Testis (tissue), 5 donors: ENCODE measurements at places on chromosomes 3 and 15. TPM values are rescaled to one million over a fixed set of nuclear protein-coding genes. Genes with fewer than 3 reads are reported as not detected.

Gene NPAP1
- 5.3 TPM for polyA plus RNA-seq

Gene MYLK
- polyA plus RNA-seq, result 151 TPM

DNA sequence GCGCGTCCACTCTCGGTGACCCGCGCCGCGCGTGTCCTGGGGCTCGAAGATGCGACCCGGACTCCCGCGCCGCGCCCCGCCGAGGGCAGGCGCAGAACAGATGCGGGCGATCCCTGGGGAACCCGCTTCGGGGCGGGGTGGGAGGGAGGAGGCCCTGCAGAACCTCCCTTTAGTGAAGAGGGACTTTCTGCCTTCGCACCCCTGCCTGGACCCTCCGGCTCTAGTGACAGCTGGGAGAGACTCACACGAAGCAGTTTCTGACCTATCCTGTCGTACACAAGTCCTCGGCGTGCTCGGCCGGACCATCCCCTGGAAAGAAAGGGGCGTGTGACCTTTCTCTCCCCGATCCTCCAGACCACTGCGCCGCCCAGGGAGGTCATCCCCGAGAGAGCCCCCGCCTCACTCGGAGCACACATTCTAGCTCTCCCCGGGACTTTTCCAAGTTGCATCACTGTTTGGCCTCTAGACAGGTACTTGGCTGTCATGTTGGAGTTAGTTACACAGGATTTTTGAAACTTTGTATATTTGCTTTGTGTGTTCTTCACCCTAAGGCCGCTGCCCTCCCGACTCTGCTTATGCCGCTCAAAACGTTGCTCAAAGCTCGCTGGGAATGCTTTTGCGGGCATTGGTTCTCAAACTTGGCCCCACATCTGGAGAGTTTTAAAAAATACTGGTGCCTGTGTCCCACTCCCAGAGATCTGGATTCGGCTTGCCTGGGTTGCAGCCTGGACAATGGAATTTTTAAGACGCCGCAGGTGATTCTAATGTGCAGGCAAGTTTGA is 582 bp downstream of the CGNL1 start:
- DNase-seq, result peak; percentile 59

GRCh38 chr3:87901141-87901540 is 157.7 kb downstream of the CGGBP1 start:
- DNase-seq, result no peak

DNA sequence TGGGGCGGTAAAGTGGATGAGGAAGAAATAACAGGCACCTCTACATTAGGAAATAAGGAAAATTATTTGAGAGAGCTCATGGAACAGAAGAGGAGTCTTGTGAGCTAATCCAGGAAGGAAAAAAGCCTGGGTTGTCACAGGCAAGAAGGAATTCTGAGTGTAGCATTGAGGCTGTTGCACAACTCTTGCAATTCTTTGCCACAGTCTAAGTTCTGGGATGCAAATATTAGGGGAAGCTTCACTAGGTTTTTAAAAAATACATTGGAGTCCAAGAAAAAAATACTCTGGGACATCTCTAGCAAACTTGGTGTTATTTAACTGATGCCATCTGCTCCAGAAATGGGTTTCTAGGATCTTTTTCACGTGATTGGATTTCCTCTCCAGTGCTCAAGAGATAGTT is 122.3 kb downstream of the SPATA16 start:
- no peak for DNase-seq

- peak; percentile 46 for DNase-seq
These were observed 58.1 kb downstream of the CD200 start for GRCh38 chr3:112390783-112391641.

GRCh38 chr3:17038900-17039553 is 154.3 kb downstream of the PLCL2 start:
- DNase-seq, result no peak

DNA sequence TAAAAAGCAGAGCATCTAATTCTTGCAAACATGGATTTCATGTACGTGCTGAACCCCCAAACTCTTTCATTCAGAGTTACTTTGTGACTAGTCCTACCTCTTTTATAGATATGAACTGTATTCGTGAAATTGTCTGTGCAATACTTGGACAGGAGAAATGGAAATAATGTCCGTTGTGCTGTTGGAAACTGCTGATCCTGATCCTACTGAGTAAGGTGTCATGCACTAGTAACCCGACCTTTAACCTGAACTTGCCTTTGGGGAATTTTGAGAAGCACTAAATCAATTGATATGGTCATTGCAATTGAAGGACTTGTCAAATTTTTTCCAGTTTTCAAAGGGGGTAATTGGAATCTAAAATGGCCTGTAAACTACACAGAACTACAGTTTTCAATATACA is 856.4 kb downstream of the ROBO1 start:
- DNase-seq, result no peak

GRCh38 chr3:119681279-119681678 is 4.1 kb upstream of the COX17 start:
- DNase-seq, result no peak

GRCh38 chr15:72858205-72858604 is 74.6 kb upstream of the ADPGK start:
- no peak for DNase-seq

- DNase-seq, result no peak
These were observed 57.2 kb downstream of the SNX4 start for GRCh38 chr3:125462722-125463299.
